A549 treated with Mapracorat at 1 μM for 4 hours (cell line): ENCODE measurements at places on chromosomes 7 and 10. TPM values are rescaled to one million over a fixed set of nuclear protein-coding genes. Genes with fewer than 3 reads are reported as not detected.

CLEC2L gene
- not detected in 5 replicates for total RNA-seq

C10orf71 gene
- total RNA-seq, result not detected in 5 replicates

OR9A2 gene
- total RNA-seq, result not detected in 5 replicates

ZFAND4 gene
- total RNA-seq, result 3.5 to 5.2 TPM (median 4.8 TPM) in 5 replicates

HHEX gene
- total RNA-seq, result 12.0 to 13.6 TPM (median 12.8 TPM) in 5 replicates

TDRD1 gene
- total RNA-seq, result not detected in 5 replicates

PLAU gene
- 102 to 121 TPM (median 116 TPM) in 5 replicates for total RNA-seq
